Kidney (tissue), 22 donors: ENCODE measurements at places on chromosomes 12 and 14. TPM values are rescaled to one million over a fixed set of nuclear protein-coding genes. Genes with fewer than 3 reads are reported as not detected.

DNA sequence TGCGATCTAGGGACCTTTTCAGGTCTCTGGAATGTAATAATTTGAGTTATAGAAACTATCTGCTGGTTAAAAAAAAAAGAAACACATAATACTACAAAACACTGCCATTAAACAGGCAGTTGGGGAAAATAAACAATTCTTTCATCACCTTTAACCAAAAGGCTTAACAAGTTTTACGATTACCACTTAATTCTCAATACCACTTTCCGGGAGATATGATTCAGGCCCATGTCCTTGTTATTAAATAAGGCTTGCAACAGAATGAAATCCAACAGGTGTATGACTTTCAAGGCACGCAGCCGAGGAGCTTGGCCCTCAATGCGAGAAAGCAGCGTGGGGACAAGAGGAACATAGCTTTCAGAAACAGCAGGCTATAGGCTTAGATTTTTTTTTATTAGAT, 5.6 kb upstream of the GLRX5 start:
- no peaks in the 10 kb centered on the region for H3K36me3 ChIP-seq
- no peak overlapping the region for H3K4me3 ChIP-seq
- H3K27me3 ChIP-seq, result no peaks in the 10 kb centered on the region
- H3K4me1 ChIP-seq, result peaks cover 35% of the 10 kb centered on the region
- H3K27ac ChIP-seq, result no peak overlapping the region
- no peak for DNase-seq

- no peaks in the 10 kb centered on the region for H3K27me3 ChIP-seq
- H3K36me3 ChIP-seq, result no peaks in the 10 kb centered on the region
- no peak overlapping the region for H3K27ac ChIP-seq
- H3K4me3 ChIP-seq, result no peak overlapping the region
- H3K4me1 ChIP-seq, result no peaks in the 10 kb centered on the region
- no peak for DNase-seq
Observed at GRCh38 chr12:38984388-38984787, 79.0 kb upstream of the CPNE8 start.

- no peak for DNase-seq
- H3K27ac ChIP-seq, result no peak overlapping the region
- no peaks in the 10 kb centered on the region for H3K27me3 ChIP-seq
- no peak overlapping the region for H3K4me3 ChIP-seq
- no peaks in the 10 kb centered on the region for H3K36me3 ChIP-seq
- H3K4me1 ChIP-seq, result no peaks in the 10 kb centered on the region
Observed at GRCh38 chr14:49364752-49365117, 221.4 kb downstream of the RPS29 start.

GRCh38 chr14:100944052-100944451, 40.5 kb upstream of the RTL1 start:
- no peaks in the 10 kb centered on the region for H3K36me3 ChIP-seq
- no peaks in the 10 kb centered on the region for H3K4me1 ChIP-seq
- no peak overlapping the region for H3K27ac ChIP-seq
- H3K27me3 ChIP-seq, result no peaks in the 10 kb centered on the region
- H3K4me3 ChIP-seq, result no peak overlapping the region

IKBIP gene
- 10.9 TPM for total RNA-seq
